NCI-H69 (cell line): ENCODE measurements at places on chromosomes 11 and 22.

DNA sequence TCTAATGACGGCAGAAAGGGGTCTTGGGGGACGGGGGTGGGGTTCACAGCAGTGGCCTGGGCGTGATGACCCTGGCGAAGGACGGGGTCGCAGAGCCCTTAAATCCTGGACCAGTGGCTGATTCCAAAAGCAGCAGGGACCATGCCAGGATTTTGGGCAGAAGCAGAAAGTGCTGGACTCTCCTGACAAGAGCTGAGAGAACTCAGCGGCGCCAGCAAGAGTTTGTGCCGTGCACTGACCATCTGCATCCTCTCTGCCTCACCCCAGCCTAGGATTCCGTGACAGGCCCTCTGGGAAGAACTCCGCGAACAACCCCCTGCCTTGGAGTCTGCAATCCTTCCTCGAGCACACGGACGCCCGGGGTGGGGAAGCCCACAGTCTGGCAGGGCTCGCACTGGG is 644 bp upstream of the NDUFV1 start:
- no peak for DNase-seq

GRCh38 chr11:61632096-61632495 is 48.1 kb upstream of the DAGLA start:
- peak; percentile 44 for DNase-seq

DNA sequence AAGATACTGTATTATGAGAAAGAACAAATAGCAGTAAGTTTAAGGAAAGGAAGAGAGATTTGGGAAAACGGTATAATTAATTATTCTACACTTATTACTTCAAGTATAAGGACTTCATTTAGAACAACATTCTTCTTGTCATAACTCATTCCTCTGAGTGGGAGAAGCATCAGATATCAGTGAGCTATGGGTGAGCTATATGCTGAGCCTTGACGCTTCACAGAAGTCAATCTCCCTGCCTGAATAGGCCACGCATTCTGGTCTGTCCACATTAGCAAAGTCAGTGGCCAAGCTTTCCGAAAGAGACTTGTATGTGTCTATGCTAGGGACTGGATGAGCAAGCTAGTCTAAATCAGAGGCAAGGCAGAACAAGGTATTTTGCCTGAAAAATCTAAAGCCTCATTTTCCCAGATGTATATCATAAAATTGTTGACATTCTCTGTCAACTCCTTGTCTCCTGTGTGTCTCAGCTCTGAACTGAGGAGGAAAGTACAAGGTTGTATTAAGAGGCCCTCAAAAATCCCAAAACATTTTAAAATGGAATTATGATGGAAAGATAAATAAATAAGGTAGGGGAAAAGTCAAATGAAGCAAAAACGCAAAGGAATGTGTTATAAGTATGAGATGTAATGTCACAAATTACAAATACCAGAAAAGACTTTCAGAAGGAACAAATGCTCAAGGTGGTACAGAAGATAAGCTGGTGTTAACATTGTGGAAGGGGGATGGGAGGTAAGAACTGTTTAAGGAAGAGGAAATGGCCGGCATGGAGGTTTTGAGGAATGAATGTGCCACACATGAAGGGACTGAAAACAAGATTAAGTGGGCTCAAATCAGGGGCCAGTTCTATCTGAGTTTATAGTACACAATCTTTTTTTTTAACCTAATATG is 1.4 kb downstream of the OR52N2 start:
- DNase-seq: no peak

DNA sequence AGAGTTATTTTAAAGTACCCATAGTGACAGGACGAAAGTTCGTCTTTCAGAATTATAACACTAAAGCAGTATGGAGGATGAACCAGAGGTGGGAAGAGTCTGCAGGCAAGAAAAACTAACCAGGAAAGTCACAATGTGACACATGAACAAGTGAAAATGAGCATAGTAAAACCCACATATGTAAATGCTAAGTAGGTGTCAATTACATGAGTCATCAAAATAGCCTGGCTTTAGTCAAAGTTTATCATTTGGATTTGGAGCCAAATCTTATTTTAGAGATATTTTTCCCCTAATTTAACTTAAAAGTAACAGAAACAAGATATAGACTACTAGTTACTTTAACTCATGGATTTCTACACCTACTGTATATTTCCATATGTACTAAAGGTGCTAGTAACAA is 159.8 kb downstream of the GRIA4 start:
- peak; percentile 16 for DNase-seq

- no peak for DNase-seq
Measured at GRCh38 chr11:12666915-12667314, 7.3 kb upstream of the TEAD1 start.

- DNase-seq: no peak
Measured at GRCh38 chr11:117300283-117300663, 9.1 kb downstream of the BACE1-AS start.

- peak; percentile 59 for DNase-seq
Measured at GRCh38 chr22:39652990-39653786, 82.6 kb downstream of the CACNA1I start.
